ENCODE measurements at places on chromosomes 16 and 17. TPM values are rescaled to one million over a fixed set of nuclear protein-coding genes. Genes with fewer than 3 reads are reported as not detected.
A peak's percentile ranks its signal among the peaks of the same experiment; 100 is the strongest.

TK2 gene
- total RNA-seq = 18.2 TPM

AIPL1 gene
- not detected for total RNA-seq

KRTAP16-1 gene
- not detected for total RNA-seq

KSR1 gene
- total RNA-seq = 91.5 TPM

RNF166 gene
- total RNA-seq = 37.3 TPM

DNA sequence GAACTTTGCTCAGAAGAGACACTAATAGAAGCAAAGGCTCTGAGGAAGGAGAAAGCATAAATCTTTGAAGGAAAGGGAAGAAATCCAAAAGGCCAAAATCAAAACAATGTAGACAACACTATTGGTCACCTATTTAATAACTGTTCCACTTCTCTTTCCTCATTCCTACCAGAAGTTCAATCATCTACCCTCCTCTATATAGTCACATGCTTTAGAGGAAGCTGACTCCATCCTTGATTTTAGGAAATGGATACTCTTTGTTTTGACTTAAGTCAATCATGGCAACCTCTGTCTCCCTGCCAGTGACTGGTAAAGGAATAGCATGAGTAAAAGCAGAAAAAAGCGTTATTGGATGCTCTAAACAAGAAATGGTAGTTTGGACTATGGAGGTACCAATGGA lies 7.3 kb downstream of the BRIP1 start:
- H3K4me1 ChIP-seq = no peaks in the 10 kb centered on the region
- no peak overlapping the region for H3K4me3 ChIP-seq
- DNase-seq = no peak
- no peaks in the 10 kb centered on the region for H3K36me3 ChIP-seq
- no peak overlapping the region for H3K27ac ChIP-seq

- H3K36me3 ChIP-seq = no peaks in the 10 kb centered on the region
- no peaks in the 10 kb centered on the region for H3K27me3 ChIP-seq
- peak overlapping the region; percentile 46 for H3K27ac ChIP-seq
- H3K4me1 ChIP-seq = peaks cover 18% of the 10 kb centered on the region
- no peak for DNase-seq
- H3K4me3 ChIP-seq = no peak overlapping the region
These were observed 11.1 kb downstream of the TAOK1 start for GRCh38 chr17:29401258-29401657.

GRCh38 chr16:21159281-21159951 lies 942 bp downstream of the LDAF1 start:
- H3K27ac ChIP-seq = no peak overlapping the region
- no peaks in the 10 kb centered on the region for H3K36me3 ChIP-seq
- peak overlapping the region; percentile 74 for H3K4me3 ChIP-seq
- H3K27me3 ChIP-seq = no peaks in the 10 kb centered on the region
- DNase-seq = peak; percentile 50

DNA sequence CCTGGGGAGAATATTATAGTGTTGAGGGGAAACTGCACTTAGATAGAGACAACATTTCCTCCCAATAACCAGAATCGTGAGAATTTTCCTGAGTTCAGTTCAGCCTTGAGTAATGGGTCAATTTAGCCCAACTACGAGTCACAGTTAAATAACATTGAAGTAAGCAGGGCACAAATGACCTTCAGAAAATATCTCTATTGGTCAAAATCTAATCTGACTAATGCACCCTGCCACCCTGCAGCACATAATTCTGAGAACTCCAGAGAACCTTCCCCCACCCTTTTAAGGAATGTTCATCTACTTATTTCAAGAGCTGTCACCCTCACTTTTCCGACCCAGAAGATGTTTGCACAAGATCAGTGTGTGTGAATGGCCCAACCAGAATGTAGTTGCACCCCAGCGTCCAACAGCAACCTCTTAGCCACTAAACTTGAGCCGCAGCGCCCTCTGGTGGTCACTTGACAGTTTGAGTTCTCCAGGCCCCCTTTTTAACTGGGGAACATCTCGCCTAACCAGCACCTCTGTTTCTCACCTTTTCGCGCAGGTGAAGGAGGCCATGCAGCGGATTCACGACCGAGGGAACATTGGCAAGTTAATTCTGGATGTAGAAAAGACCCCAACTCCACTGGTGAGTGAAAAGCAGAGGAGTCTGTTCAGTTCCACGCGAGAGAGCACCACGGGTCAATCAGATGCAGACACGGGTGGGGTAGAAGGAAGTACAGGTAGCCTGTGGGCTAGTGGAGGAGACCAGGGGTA lies 50.9 kb upstream of the CLEC3A start:
- no peaks in the 10 kb centered on the region for H3K4me1 ChIP-seq
- no peaks in the 10 kb centered on the region for H3K36me3 ChIP-seq
- peak; percentile 78 for DNase-seq
- H3K4me3 ChIP-seq = no peak overlapping the region
- no peak overlapping the region for H3K27ac ChIP-seq

DNA sequence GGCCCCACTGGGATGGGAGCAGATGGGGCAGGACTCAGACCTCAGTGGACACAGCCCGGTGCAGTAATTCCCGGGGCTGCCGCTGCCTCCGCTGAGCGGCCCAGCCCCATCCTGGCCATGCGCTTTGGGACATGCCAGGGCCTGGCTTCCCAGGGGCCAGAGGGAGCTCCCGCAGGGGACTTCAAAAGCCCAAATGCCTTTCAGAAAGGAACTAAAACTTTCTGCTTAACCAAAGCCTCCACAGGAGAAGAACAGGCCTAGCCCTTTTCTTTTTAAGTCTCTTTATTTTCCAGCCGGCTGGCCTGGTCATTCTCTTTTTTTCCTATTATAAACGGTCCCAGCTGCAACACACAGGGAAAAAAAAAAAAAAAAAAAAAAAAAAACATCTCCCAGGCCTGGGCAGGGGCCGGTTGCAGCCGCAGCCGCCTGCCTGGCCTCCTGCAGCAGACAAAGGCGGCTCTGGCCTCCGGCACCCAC lies 10.7 kb upstream of the ZNF423 start:
- DNase-seq = no peak
- no peaks in the 10 kb centered on the region for H3K27me3 ChIP-seq
- no peaks in the 10 kb centered on the region for H3K36me3 ChIP-seq
- no peak overlapping the region for H3K27ac ChIP-seq
- no peaks in the 10 kb centered on the region for H3K4me1 ChIP-seq

DNA sequence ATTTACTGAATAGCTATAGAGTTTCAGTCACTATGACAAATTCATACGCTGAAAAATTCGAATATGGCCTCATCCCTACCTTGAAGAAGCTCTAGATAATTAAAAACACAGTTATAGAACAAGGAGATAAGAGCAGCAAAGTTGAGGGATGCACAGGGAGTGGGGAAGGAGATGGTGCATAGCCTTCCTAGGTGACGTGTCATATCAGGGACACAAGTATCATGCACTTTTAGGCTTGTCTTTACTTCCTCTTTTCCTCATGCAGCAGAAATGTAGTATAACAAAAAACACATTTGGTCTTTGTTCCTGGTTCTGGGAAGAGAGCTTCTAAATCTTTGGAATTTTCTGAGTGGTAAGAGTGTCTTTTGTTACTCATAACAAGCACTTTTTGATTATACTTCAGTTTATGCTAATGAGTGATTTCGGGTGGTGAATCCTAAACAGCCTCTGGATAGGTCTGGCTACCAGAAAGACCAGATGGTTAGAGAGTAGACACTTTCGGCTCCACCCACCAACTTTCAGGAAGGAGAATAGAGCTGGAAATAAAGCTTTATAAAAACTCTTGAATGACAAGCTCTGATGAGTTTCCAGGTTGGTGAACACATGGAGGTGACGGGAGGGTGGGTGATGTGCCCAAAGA lies 341.4 kb downstream of the UTP18 start:
- no peak for DNase-seq
- H3K27me3 ChIP-seq = no peaks in the 10 kb centered on the region
- H3K4me3 ChIP-seq = no peak overlapping the region

Data from Caco-2 (cell line).